ENCODE measurements at places on chromosomes 3 and 15.
A peak's percentile ranks its signal among the peaks of the same experiment; 100 is the strongest.

DNA sequence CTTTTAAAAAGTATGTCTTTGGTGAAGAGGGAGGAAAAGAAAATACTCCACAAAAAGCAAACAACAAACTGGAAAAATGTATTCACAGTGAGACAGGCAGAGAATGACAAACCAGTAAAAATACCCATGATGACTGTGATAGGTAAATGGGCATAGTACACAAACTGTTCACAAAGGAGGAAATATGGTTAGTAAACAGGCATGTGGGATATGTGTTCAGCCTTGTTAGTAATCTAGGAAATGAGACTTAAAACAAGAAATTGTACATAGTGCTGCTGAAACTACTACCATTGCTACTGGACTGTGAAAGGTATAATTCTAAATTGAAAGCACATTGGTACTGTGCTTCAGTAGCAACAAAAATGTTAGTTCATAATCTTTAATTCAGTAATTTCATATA is 50.1 kb downstream of the UBE2E2 start:
- no peak for DNase-seq

DNA sequence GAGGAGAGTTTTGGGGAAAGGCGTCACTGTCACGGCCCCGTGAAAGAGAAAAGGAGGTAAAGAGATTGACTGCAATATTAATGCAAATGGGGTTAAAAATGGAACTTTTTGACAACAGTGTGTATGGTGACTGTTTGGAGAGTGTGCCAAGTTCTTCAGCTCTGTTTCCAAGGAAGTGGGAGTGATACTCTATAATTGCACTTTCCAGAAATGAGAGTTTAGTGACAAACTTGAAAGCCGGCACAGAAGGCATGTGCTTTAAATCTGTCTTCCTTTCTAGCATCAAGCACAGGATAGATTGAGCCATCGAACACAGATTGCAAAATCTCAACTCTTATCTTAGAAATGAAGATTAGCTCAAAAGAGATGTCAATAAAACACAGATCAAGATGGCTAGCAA is 51.9 kb upstream of the SNRPA1 start:
- no peak for DNase-seq

DNA sequence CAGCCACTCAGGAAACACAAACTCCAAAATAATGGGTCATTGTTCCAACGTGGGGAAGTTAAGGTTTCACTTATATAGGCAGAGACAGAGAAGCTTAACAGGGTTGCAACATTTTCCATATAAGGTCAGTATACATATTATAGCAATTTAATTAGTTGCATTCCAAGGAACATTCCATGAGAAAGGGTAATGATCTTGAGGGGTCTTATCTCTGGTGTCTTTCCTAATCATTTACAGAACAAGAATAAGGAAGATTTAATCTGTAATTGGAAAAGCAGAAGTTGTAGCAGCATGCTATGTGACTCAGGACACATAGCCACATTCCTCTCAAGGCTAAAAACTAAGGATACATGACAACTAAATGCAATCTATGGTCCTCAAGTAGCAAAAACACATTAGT is 4.9 kb downstream of the MNS1 start:
- DNase-seq = no peak

DNA sequence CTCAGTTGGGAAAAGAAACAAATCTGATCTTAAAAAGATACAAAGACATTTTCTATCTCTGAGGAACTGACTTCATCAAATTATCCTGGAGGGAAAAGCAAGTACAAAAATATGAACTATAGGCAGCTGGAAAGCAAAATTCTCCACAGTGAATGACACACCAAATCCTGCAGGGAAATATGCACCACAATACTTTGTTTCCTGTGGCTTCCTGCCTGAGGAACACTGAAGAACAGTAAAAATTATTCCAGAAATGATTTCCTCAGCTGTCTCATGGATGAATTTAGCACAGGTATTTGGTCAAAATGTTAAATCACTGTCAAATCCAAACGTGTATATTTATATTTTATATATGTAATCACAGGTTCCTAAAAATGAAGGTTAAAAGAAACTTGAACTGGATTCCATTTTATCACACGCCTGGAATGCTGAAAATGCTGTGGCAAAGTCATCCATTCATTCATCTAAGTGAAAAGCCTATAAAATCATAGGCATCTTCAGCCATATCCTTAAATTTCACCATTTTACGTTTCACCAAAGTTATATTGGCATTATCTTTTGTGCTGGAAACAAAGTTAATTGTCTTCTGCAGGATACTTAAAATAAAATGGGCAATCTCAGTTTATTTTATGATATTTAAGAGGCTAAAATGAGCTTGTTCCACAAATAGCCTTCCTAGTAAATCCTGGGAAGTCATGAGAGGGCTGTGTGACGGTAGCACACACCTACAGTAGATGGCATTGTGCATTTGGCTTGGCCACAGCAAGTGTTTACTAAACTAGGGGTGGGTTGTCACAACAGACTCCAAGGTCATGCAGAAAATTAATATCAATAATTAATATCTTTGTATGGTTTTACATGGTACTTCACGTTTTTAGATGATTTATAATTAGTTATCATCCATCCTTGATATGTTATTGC is 19.3 kb upstream of the TSC22D2 start:
- DNase-seq = no peak

DNA sequence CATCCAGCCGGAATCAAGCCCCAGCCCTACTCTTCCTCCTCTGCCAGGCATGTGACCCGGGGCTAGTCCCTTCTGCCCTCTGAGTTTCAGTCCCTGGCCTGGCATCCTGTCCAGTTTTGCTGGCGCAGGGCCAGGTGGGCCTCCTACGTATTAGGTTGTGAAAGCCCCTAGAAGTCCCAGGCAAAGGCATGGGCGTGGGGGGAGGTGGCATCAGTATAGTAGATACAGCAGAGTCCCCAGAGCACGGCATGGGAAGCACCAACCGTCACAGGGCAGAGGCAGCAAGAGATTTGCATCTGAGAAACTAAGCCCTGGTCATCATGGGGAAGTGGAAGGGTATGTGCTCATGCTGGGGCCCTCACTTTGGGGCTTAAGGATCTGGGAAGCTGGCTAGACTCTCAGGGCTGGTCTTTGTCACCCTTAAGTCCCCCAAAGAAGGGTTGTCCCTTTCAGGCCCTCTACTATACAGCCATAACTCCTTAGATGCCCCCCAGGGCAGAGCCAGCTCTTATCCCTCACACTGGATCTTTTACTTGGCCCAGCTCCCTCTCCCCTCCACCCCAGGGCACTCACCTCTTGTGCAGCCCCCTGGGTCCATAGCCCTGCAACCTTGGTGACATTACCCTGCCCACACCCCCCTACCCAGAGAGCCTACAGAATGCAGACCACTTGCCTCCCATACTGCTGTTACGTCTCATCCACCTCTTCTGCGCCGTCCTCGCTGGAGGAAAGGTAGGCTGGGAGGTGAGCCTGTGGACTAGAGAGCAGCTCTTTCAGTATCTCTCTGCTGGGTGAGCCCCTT is 11.3 kb downstream of the NBEAL2 start:
- DNase-seq = no peak

DNA sequence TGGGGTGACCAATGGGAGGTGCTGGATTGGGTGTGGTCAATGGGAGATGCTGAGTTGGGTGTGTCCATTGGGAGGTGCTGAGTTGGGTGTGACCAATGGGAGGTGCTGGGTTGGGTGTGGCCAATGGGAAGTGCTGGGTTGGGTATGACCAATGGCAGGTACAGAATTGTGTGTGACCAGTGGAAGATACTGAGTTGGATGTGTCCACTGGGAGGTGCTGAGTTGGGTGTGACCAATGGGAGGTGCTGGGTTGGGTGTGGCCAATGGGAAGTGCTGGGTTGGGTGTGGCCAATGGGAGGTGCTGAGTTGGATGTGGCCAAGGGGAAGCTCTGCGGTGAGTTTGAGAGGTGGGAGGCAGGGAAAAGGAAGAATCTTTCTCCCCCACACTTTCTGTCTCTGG is 250.0 kb upstream of the PROK2 start:
- DNase-seq = no peak

GRCh38 chr15:92780843-92781242 is 119.3 kb upstream of the CHD2 start:
- DNase-seq = no peak

DNA sequence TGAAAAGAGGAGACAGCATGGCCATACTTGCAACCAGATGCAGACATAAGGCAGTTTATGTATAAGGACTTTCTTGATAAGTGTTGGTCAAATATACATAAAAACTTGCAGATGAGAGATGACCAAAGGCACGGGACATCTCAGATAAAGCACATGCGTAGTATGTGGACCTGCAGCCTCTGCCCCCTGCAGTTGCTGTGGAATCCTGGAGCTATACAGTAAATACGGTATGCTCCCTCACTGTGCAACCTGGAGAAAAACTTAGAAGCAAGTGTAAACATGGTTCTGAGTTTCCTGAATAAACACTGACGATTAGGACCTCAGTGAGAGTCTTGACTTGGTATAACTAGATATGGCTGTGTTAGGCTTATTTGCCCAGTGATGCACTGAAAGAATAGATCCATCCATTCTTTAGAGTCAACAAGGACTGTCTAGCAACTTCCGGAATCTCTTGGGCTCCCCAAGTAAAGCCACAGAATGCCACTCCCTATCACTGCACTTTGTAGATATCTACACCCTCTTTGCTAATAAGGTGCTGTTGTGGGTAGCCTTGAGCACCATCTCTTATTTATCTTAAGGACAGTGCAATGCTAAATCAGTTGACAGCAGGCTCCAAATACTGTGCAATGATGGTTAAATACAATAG is 40.2 kb downstream of the GJD2 start:
- no peak for DNase-seq

DNA sequence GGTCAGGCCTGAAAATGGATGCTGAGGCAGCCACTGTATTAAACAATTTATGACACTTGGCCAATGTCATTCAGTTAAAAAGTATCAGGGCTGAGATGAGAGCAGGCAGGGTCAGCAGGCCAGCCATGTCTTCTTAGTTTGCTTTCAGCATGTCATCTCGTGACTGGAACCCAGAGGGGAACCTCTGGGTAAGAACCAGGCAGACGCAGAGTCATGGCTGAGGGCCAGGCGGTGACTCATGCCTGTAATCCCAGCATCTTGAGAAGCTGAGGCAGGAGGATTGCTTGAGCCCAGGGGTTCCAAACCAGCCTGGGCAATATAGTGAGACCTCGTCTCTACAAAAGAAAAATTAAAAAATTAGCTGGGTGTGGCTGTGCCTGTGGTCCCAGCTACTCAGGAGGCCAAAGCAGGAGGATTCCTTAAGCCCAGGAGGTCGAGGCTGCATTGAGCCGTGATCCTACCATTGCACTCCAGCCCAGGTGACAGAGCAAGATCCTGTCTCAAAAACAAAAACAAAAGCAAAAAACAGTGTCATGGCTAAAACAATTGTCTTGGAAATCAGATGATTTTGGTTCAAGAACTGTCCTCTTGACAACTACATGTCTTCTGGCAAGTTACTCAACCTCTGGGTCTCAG is 11.7 kb downstream of the BCL2L10 start:
- DNase-seq = peak; percentile 6

DNA sequence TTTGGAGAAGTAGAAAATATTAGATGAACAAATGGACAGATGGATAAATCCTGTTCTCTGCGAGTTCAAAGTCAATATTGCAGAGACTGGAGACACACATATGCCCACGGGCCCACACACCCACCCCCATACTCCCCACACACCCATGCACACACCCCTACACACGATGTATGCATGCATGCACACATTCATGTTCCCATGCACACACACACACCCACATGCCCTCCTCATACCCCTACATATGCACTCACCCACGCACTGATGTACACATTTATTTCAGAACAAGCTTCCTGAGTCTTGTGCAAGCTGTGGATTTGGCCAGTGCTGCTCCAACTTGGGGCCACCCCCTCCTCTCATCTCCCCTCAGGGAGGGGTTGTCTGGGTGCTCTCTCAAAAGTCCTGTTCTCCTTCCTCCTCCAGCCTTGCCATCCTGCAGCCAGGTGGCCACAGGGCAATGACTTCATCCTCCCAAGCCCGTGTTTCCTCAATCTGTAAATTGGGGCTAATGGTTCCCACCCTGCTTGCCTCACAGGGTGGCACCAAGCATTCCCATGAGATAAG is 16.4 kb downstream of the MAPKAPK3 start:
- no peak for DNase-seq

DNA sequence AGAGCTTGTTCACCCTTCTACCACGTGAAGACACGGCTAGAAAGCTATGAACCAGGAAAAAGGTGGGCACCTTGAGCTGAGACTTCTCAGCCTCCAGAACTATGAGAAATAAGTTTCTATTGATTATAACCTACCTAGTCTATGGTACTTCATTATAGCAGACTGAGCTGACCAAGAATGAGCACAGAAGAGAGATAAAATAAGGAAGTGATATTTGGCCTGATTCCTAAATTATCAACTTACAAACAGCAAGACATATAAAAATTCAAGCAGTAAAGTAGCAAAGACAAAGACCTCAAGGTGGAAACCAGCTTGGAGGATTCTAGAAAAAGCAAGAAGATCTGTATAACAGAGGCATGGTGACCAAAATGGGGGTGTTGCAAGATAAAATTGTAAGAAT is 63.9 kb upstream of the OSTN start:
- no peak for DNase-seq

DNA sequence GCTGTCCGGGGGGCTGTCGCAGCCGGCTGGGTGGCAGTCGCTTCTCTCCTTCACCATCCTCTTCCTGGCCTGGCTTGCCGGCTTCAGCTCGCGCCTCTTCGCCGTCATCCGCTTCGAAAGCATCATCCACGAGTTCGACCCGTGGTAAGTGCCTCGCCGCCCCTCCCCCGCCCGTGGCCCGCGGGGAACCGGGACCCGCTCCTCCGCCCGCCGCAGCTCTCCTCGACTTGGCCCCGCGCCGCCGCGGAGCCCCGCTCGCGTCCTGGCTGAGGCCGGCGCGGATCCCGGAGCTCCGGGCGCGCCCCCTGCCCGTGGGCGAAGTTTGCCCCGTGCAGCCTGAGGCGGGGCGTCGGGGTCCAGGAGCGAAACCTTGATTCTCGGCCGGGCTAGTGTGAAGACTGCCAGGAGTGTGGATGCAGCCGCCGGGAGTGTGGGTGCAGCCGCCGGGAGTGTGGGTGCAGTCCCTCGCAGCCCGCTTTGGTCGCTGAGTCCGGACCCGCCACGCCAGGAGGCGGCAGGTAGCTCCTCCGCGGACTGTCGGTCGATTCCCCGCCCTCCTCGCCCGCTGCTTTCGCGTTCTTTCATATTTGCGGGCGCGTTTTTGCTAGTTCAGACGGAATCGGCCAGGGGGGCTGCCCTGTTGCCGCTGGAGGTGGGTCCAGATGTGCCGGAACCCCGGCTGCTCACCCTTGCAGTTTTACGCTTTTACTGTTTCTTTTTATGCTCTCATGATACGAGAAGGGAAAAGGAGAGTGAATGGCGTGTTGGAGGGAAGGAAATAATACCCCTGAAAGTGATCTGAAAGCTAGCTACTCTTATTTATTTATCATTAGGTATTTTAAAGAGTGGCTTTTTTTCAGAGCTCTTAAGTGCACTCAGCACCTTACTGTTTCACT is 692 bp downstream of the STT3B start:
- DNase-seq = no peak

Data from C1 segment of cervical spinal cord (tissue), 14 donors.